ENCODE measurements at places on chromosomes 2 and 18.

DNA sequence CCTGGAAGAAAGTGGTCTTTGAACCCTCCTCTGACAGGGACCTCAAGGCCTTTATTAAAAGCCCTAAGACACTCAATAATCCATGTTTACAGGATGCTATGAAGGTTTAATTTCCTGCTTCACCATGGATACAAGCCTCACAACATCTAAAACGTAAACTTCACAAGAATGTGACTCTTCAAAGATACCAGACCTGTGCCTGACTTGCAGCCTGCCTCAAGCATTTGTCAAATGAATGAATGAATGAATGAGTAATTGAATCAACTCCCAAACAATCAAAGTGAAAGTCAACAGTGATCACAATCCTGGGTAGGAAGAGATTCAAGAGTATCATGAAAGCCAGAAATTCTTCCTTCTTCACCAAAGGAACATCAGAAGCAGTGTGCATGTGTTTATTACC lies 30.4 kb downstream of the KLF7 start:
- no peak for DNase-seq

GRCh38 chr2:218033208-218033589 lies 30.4 kb upstream of the TNS1 start:
- no peak for DNase-seq

DNA sequence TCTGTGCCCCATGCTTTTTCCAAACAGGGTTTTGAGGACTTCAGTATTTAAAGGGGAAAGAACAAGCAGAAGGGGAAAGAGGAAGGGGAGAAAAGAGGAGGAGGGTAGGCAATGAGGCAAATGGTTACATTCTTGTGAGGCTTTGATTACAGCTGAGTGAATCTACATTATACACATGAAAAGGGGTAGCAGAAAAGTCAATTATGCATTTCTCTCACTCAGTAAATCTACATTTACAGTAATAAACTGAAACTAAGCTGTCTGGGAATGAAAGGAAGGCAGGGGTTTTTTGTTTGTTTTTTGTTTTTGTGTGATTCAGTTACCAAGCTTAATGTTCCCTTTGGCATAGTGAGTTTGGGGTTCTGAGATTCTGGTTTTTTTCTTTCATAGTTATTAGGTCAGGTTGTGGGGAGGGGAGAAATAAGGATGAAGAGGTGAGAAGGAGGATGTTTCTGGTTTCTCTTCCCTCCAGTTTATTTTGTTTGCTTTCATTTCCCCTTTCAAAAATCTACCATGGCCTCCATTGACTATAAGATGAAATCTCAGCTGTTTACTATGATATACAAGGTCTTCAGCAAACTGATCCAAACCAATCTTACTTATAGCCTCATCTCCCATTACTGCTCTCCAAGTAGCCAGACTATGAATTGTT lies 18.7 kb downstream of the C18orf63 start:
- DNase-seq, result no peak

DNA sequence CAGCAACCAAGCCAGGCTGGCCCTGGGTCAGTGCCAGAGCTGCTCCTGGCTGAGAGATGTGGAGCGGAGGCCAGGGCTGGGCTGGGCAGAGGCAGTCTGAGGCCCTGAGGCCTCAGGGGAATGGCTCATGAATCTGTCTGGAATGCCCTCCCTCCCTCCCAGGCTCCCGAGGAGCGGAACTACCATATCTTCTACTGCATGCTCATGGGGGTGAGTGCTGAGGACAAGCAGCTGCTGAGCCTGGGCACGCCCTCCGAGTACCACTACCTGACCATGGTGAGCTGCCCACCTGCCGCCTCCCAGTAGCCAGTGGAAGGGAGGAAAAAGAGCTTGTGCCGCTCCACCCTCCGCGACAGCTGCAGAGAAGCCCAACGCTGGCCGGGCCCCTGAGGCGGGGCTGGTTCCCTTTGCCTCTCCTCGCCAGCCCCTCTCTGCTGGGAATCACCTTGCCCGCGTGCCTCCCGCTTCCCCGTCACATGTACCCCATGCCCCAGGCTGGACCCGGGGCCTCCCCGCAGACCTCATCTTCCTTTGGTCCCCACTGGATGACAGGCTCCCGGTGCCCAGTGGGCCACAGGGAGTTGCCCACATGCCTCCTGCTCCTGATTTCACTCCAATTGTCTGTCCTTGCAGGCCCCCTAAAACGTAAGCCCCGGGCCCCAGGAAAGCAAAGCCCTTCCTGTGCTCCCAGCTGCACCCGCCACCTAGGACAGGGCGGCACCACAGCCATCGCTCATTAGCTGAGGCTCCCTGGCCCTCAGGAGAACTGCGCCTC lies 41.1 kb downstream of the MYO7B start:
- DNase-seq, result no peak

DNA sequence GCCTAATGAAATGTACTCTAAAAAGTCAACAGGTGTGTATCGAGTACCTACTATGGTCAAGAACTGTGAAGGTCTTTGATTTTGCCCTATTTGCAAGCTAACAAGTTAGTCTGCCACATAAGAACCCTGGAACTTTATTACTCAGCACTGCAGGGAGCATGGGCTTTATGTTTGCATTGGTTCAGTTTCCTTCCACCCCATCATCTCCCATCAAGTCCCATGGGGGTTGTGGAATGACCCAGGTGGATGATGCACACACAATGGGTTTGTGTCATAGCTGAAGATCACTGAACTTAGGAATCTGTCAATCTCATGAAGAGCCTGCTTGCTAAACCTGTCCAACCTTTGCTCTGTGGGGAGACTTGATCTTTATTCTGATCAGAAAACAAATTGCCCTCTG lies 265.5 kb downstream of the RPRM start:
- DNase-seq, result no peak

GRCh38 chr2:96325041-96325883 lies at the start of gene ITPRIPL1:
TSS of gene ITPRIPL1 (plus strand) at chr2:96325317. CDS start at chr2:96325840, 523 bp downstream.
- no peak for DNase-seq

DNA sequence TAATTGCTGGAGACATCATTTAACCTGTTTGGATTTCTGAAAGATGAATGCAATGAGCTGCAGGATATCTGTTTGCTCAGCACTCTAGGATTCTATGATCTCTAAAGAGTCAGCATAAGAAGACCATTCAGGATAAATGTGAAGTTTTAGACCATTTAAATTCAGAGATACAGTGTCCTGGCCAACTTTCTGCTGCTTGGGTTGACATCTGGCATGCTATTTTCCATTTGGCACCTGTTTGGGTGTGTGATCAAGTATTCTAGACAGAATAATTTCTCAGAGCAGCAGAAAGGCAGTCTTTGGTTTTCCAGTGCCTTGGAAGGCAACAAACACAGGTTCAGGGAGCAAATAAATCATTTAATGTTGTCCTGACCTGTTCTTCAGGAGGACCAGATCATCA lies 144.8 kb upstream of the NDUFV2 start:
- DNase-seq, result no peak

GRCh38 chr2:112646791-112647689 lies 1.3 kb downstream of the SLC20A1 start:
- no peak for DNase-seq

- DNase-seq, result no peak
These were observed 11.6 kb upstream of the TAF1B start for GRCh38 chr2:9831670-9832069.

GRCh38 chr2:31204783-31205182 lies 12.5 kb downstream of the CAPN14 start:
- no peak for DNase-seq

GRCh38 chr2:231780123-231780908 lies 766 bp downstream of the PDE6D start:
- no peak for DNase-seq

GRCh38 chr2:115396579-115396978 lies 954.1 kb downstream of the DPP10 start:
- no peak for DNase-seq

GRCh38 chr2:23545396-23545795 lies 160.4 kb downstream of the KLHL29 start:
- DNase-seq, result no peak

- DNase-seq, result no peak
These were observed 1.9 kb downstream of the CD302 start for GRCh38 chr2:159795841-159796690.

DNA sequence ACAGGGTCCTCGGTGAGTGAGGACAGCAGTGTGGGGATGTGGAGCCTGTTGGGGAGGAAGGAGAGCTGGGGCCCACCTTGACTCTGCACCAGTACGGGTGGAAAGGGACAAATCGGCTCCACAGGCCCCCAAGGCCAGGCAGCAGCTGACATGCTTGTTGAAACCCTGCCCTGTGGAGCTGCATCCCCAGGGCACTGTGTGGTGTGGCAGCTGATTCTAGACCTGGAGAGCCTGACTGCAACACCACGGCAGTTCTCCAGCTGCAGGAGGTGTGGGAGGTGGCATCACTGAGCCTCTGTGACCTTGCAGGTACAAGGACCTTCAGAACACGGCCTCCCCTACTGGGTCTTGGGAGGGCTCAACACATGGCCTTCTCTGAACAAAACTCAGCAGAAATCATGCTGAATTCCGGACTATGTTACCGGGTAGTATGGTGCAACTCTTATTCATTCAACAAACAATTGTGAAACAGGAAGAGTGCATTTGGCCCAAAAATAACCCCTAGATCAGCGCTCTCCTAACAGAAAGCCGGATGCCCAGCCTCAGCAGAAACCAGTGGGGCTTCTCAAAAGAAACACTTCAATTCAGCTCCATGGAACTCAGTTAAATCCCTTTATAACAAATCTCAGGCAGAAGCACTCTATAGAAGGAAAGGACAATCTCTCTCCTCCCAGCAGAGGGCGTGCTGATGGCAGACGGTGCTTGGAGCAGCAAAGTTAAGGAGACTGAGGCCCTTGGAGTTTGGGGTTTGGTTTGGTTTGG lies 104.4 kb upstream of the SALL3 start:
- DNase-seq, result no peak

GRCh38 chr18:49721981-49722380 lies 91.4 kb downstream of the ACAA2 start:
- no peak for DNase-seq

DNA sequence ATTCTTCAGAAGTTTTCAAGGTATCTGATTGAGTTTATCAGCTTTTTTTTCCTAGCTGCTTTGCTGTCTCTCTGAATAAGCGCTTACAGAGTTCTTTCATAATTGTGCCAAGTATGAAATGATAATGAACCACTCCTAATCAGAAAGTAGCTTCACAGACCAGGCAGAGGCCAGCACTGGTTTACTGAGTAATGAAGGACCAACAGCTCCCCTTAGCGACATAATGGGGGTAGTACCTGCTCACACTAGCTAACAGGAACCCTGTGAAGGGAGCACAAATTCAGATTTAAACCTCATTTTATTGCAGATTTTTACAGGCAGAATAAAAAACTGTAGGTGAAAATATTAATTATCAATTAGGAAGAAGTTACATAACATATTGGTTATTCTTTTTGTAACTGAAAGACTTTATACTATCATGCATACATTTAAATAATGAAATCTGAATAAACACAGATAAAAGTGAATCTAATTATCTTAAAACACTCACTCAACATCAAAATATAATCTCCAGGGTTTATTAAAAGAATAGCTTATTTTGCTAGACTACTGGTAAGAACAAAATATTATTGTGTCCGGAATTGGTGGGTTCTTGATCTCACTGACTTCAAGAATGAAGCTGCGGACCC lies 53.7 kb upstream of the LRRC30 start:
- no peak for DNase-seq

DNA sequence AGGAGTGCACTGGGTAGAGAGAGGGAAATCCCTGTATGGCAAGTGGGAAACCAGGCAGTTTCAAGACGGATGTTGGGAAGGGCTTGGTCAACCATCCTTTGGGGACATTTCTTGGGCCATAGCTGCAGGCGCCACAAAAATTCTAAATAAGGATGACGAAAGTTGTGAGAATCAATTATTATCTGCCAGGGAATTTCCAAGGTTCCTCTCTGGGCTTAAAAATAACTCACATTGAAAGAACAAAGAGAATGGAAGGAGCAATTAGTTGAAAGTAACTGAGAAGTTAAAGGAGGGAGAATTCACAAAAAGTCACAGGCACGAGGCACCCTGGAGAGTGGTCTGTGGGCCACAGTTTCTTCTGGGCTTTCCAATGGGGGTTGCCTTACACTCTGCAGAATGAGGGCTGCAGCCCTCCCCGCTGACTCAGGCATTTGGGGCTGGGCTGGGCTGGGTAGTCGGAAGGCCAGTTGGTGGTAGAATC lies 195.7 kb downstream of the SMAD7 start:
- DNase-seq, result no peak

GRCh38 chr2:203673933-203674332 lies 32.5 kb upstream of the CD28 start:
- no peak for DNase-seq

DNA sequence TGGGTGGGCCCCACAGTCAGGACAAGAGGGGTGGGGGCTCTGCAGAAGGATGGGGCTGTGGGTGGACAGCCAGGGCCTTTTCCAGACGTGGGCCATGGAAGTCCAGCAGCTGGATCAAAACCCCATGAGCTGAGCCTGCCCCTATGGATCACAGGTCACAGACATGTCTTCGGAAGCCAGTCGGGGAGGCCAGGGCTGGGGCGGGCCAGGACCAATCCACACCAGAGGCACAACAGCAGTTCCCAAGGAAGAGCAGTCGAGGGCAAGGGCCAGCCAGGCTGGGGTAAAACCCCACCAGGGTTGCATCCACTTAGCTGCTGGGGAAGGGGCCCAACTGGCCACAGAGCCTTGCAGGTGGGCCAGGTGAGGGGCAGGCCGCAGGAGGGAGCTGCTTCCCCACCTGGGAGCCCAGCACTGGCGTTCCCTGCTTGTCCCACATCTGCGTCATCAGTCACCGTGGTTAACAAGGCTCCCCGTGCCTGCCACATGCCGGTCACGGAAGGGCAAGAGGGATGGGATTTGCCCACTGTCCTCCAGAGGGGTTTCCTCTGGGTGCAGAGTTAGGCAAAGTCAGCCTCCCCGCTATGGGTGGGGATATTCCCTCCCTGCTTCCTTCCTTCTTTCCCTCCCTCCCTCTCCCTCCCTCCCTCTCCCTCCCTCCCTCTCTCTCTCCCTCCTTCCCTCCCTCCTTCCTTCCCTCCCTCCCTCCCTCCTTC lies 46.4 kb upstream of the ODC1 start:
- DNase-seq, result no peak

DNA sequence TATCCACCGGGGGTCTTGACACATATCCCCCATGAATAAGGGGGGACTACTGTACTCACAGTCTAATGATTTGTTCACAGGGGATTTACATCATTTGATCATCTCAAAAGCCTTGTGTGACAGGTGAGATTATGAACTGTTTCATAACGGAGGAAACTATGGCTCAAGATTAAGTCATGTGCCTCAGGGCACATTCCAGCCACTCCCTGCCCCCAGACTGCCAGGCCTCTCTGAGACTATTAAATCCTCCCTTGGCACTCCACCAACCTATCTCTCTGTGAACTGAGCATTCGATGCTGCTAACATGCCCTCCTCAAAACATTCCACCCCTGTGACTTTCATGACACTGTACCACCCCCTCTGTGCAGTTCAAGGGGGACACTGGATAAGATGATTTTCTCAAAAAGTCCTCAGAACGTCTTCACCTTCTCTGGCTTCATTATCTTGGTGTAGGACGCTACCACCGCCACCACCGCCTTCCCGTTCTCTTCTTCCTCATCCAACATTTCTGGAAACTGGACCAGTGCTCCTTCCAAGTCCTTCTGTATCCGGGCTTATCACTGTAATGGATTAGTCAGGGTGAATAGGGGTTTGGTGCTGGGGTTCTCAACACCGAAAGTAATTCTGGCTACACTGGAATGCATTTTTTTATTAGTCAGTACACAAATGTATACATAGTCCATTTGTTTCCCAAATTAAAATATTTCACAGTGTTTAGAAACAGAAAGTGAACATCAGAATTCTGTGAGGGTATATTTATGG lies 169.6 kb downstream of the KCNS3 start:
- DNase-seq, result no peak

Data from cortex of kidney (tissue), 1 donor.